ENCODE measurements at places on chromosomes 5 and 9.

DNA sequence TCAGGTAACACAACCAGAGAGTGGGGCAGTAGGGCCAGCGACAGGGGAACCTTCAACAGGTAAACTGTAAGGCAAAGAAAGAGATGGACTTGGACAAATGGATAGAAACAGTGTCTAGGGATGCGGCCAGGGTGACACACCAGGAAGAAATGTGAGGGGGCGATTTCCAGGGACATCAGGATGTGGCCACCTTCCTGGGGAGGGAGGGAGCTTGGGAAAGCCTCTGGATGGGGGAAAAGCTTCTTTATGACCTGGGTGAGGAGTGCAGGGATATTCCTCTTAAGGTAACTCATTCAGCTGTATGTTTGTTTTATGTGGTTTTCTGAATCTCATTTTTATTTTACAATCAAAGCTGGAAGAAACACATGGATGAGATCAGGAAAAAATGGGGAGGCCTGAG, 11.9 kb upstream of the NXNL2 start:
- peak; percentile 57 for DNase-seq

DNA sequence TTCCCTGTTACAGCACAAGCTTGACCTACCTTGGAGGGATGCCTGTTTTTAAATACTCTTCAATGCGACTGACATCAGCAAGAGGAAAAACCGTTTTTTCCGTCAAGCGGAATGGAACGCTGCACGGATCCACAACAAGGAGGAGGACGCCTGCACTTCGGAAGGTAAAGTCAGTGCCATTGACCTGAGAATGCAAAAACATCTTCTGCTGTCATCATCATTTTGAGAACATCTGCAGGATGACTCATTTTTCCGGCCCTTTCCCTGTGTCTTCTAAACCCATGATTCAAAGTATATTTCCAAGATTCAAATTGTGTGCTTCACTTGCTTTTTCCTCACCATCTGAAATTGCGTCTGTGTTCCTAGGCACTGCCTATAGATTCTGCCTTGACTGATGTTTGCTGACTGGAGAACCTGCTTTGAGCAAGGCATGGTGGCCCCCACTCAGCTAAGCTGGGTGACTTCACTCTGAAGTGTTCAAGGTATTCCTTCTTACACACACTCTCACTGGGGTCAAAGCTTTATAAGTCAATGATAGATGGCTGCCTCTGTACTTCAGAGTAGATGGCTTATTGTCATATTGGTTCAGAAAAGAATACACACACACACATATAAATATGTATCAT, 78.1 kb downstream of the CEMIP2 start:
- DNase-seq, result peak; percentile 29

GRCh38 chr5:62296998-62297397, 9.0 kb upstream of the KIF2A start:
- no peak for DNase-seq

GRCh38 chr9:6907772-6908381, 150.1 kb downstream of the KDM4C start:
- DNase-seq, result peak; percentile 41

DNA sequence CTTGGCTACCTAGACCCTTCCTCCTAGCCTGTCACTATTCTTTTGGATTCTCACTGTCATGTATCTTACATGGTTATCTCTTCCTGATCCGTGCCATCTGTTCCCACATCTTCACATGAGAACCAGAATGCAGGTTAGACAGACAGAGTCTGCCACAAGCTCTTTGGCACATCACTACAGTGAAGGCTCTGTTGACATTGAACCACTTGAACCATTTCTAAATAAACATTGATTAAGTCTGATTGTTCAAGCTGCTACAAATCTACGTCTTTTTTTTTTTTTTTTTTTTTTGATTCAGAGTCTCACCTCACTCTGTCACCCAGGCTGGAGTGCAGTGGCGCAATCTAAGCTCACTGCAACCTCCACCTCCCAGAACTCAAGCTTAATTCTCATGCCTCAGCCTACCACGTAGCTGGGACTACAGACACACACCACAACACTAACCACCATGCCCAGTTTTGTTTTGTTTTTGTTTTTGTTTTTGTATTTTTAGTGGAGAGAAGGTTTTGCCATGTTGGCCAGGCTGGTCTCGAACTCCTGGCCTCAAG, 85.1 kb upstream of the LRRTM2 start:
- DNase-seq, result no peak

DNA sequence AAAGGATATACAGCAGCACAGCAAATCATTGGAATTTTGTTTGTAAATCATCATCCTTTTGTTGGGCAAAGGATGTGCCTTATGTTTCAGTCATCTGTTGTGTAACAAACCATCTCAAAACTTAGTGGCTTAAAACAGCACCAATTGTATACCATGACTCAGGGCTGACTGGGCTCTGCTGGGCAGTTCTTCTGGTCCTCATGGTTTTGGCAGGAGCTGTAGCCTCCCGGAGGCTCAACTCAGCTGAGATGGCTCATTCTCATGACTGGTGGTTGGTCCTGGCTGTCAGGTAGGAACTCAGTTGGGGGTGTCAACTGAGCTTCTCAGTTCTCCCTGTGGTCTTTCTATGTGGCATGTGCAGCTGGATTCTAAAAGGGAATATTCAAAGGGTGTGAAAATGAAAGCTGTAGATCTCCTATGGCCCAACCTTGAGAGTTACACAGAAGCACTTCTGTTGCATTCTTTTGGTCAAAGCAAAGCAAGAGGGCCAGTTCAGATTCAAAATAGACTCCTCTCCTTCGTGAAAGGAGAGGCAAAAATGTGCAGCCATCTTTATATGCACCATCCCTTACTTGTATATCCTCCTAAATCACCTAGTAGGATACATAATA, 39.1 kb upstream of the CPEB4 start:
- DNase-seq, result no peak

DNA sequence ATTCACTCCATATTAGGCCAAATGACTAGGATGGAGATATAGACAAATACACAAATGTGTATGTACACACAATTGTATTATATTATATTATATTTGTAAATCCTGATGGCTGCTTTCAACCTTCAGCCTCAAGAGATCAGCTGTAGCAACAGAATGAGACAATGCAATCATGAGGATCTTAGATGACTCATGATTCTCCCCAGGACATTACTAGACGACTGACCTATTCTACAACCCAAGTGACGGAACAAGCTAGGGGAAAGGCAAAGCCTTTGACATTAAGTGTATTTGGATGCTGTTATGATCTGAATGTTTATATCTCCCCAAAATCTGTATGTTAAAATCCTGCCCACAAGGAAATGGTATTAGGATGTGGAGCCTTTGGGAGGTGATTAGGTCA, 66.5 kb downstream of the COX7C start:
- no peak for DNase-seq

DNA sequence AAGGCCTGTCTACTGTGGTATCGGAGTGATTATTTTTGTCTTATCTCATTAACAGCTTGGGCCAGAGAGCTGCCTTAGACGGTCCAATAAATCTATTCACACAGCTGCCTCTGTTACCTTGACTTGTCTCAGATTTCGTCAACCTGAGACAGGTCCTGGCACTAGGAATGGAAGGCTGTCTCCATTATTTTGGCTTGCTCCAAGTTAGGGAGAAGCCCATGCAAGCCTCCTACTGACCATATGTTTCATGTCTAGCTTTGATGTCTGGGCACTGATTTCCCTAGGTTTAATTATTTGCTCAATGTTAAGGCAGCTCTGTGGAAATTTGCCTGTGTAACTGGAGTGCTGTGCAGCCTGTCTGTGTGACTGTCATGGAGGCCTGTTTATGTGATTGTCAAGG, 12.4 kb upstream of the RALGPS1 start:
- no peak for DNase-seq

- no peak for DNase-seq
These were observed 9.5 kb upstream of the P4HA2 start for GRCh38 chr5:132237141-132237540.

GRCh38 chr5:126732716-126733115, 44.2 kb upstream of the LMNB1 start:
- DNase-seq, result no peak

DNA sequence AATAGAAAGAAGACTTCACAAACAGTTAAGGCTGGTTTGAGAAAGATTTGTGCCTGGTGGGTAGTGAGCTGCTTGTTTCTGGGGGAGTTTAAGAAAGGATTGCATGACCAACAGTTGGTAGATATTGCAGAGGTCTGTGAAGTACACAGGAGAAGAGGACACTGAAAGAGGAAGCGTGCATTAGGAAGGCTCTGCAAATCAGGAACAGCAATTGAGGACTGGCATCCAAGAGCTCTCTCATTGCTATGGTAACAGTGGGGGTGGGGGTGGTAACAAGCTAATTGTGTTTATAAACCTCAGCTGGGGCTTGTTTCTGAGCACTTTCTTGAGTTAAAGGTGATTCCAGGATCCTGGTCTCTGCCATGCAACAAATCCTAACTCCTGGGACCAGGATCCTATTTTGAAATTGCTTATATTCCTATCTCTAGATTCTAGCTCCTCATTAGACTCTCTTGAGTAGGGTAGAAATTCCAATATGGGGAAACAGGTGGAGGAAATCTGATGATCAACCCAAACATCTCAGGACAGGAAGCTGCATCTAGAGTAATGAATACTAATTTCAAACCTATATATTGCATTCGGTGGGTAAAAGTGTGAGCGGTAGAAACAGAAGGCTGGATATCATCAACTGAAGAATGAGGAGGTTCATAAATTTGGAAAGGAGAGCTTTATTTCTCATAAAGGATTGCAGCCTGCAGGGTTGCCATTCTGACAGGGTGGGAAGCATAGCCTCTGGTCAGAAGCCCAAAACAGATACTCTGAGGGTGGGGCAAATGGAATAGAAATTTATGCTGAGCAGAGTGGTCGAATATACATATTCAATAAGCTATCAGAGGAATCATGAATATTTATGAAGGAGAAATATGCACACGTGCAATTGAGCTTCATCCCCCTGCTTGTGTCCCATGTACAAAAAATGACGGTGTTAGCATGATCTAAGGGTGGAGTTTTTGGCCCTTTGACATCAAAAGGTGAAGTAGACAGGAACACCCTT, 79.4 kb downstream of the PTTG1 start:
- DNase-seq, result no peak

DNA sequence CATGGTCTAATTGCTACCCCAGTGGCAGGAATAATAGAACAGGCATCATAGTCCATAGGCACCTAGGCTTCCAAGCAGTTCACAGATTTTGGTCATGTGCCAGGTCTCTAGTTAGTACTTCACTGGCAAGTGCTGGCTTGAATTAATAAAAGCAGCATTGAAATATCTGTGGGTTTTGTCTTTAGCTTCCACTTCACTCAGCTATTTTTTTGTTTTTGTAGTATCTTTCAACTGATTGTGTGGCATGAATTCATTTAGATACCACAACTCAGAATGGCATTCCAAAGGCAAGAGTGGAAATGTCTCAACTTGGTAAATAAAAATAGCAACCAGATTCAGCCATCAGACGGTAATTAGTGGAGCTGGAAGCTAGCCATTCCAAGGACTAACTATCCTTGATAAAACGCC, 27.9 kb upstream of the ITGA2 start:
- peak; percentile 46 for DNase-seq

DNA sequence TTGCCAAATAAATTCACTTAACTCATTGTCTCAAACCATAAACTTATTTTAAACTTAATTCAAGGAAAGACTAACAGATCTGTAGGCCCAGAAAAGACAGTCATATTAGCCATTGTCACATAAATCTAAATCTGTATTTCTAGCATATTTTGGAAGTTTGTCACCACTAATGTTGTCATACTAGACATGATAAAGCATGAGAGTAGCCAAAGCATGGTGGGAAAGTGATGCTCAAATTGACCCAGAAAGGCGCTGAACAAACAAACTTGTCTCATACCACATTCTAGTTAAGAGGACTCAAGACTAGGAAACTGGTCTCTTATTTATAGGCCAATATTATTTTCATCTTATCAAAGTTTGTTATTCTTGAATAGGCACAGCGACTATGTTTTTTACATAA, 99.4 kb downstream of the VCAN start:
- DNase-seq, result no peak

DNA sequence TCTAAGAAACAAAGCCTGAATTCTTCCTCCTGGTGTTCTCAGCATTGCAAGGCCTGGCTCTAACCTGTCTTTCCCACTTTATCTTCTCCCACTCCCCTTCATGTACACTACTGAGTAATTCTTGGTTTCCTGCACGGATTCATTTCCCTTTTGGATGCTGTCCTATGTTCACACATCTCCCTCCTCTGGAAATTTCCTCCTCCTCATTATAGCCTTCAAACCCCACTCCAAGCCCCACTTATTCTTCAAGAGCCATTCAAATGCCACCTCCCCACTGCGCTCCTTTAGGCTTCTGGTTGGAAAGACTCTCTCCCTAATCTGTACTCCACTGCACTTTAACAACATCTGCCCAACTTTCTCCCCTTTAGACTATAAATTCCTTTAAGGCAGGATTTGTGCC, 28.2 kb upstream of the C5orf63 start:
- no peak for DNase-seq

- no peak for DNase-seq
These were observed 140.8 kb downstream of the TSSK1B start for GRCh38 chr5:113293975-113294310.

DNA sequence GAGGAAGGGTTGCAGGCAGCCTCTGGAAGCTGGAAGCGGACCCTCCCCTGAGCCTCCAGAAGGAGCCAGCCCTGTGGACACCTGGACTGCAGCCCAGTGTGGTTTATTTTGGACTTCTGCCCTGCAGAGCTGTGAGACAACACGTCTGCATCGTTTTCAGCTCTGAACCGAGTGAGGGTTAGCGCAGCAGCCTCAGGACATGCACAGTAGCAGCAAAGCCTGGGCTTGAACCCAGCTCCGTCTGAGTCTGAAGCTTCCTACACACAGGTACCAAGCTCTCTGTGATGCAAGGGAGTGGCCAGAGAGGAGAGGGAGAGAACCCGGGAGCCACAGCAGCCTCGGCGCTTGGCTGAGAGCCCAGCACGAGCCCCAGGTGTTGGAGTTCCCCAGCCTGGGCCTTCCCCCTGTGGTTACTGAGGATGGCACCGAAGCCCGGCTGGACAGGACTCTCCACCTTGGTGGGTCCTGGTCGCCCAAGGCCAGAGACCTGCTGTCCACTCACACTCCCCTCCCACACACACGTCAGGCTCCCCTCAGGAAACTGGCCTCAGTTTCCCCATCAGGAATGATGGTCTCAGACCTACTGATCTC, 128.2 kb downstream of the OLFM1 start:
- no peak for DNase-seq

DNA sequence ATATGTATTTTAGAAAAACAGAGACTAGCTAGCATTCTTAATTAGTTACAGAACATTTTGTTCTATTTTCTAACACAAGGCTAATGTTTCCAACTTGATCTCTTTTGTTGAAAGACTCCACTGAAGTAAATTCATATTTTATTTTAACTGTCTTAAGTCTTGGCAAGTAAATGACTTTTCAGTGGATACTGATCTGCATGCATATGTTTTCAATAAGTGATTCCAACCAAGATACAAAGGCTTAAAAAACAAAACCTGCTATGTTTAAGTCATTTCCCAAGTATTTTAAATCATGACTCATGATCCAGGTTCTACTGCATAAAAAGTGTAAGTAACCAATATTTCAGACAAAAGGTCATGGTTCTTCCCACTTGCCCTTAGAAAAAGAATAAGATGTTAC, 5.7 kb downstream of the CDO1 start:
- peak; percentile 93 for DNase-seq

- DNase-seq, result no peak
These were observed 206.6 kb downstream of the NSG2 start for GRCh38 chr5:174252121-174252520.

GRCh38 chr9:130411566-130411915, 33.2 kb upstream of the ASS1 start:
- DNase-seq, result no peak

Data from fibroblast of upper back skin (primary cell).